ENCODE measurements at places on chromosomes 2 and 18.

DNA sequence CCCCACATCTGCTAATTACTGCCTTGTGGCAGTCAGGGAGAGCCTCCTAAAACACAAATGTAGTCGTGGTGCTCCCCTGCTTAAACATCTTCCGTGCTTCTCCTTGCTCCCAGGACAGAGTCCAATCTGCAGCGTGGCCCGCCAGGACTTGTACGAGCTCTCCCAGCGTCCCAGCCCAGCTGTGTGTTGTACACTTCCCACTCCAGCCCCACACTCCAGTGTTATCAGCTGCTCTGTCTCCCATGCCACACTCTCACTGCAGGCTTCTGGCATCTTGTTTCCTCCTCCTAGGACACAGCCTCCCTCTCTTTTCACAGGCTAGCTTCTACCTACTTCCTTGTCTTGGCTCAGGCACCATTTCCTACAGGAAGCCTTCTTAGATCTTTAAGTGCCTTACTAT is 199.4 kb downstream of the ALPK2 start:
- no peak for DNase-seq

GRCh38 chr18:12393998-12394397 is 13.7 kb upstream of the PRELID3A start:
- no peak for DNase-seq

GRCh38 chr2:165192729-165193128 is 11.1 kb downstream of the SCN3A start:
- DNase-seq, result no peak

GRCh38 chr2:25324905-25325592 is 16.7 kb downstream of the DNMT3A start:
- DNase-seq, result peak; percentile 73

GRCh38 chr2:234708091-234708683 is 211.3 kb upstream of the ARL4C start:
- no peak for DNase-seq

GRCh38 chr18:10284540-10285282 is 169.7 kb upstream of the APCDD1 start:
- no peak for DNase-seq

DNA sequence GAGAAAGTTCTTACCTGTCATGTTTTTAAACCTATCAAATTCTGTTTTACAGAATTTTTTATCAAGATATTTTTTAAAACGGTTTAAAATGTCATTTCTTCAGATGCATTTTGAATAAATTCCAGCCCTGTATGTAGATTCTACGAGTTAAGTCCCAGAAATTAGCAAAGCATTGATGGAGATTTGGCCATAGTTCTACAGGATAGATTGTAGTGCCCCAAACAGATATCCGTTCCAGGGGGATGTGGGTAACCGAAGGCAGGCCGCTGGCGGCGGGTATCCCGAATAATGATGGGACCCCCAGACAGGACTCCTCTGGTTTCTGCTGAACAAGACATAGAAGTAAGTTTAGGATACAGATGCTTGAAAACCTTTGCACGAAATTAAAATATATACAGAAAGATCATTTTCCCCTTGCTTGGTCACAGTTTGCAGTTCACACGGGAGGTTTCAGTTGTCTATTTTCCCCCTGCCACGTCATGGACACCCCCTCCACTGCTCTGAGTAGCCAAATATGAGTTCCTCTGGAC is 755 bp downstream of the NOL4 start:
- no peak for DNase-seq

DNA sequence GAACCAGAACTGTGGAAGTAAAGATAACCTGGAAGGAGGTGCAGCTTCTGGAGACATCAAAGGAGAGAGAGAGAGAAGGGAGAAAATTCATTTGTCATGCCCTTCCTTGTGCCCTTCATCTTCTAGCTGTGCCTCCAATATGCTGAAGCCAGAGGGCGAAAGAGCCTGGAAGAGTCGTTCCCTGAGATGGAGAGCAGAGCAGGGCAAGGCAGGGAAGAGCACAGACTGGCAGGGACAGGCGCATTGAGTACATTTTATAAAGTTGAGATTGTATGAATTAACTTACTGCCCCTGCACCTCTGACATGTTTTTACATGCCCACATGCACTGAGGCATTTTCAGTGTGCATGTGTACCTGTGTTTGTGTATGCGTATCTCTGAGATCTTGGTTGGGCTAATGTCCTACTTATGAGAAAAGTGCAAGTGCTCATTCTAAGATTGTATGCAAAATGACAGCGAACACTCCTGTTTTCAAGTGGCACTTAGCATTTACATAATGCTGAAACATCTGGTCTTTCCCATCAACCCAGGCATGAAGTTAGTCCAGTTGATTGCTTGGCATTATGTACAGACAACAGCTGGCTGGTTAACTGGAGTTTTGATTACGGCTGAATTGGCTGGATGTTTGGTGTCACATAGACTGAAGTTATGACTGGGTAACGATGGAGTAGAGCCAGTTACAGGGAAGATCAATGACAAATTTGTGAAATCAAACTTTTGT is 23.7 kb upstream of the MMADHC start:
- DNase-seq, result no peak

DNA sequence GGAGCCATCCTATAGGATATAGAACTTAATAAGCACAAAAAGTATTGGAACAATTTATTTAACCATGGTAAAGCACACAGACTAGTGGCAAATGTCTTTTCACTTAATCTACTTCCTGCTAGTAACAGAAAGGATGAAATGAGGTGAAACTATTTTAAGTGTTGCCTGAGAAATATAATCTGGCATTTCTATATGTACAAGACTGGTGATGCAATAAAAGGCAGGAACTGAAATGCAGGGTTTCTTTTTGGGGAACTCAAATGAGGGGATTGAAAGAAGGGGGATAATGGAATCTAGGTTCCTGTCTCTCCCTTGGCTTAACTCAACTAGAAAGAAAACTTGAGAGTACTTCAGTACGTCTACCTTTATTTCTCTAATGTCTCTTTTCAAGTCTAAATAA is 122.3 kb downstream of the MEMO1 start:
- no peak for DNase-seq

GRCh38 chr2:182866461-182867406 is at the start of gene FRZB:
TSS of gene FRZB (minus strand) at chr2:182866637. CDS start at chr2:182866552, 85 bp downstream.
- peak; percentile 87 for DNase-seq

DNA sequence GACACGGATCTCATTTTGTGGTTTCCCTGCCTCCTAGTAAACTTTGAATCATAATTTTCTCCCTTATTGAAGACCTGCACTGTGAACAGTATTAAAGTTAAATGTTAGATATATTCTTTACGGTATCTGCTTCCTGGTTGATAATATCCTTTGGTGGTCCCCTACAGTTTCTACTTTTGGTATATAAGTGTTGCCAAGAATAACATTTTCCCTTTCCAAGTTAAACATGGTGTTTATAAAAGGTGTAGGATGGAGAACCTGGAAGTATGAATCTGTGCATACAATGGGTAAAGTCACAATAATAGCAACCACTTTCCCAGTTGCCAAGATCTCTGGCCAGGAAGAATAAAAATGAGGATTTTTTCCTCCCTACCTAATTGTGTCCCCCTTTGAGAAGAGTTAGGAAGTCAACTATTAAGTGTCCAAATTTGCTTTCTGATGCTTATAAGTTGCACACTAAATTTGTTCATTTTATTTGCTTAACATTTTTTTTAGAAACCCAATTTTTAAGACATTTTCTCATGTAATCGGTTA is 201.0 kb upstream of the STK17B start:
- no peak for DNase-seq

DNA sequence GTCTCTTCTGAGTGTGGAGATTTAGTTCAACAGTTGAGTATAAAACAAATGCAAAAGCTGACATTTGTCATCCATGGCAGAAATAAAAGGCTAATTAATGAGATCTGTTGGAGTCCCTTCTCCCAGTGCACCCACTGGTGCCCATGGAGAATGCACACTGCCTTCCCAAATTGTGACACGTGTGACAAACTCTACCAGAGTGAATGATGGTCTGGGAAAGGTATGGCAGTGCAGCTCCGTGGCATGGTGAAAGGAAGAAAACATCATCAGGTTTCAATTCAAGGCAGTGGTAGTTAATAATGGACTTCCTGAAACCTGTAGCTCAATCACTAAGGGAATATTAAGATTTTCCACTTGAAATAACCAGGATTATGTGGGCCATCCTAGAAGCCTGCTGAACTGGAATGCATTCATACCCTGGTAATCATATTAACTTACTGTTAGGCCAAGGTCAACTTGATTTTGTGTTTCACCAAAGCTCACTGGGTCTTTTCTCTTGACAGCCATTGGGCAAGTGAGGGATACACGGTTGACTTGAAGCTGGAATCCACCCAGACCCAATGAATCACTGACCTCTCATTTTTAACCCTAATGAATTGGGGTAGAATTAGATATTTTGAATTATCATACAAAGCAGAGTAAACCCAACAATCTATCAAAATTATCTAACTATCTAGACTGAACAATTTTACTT is 167.6 kb downstream of the AFF3 start:
- no peak for DNase-seq

- peak; percentile 47 for DNase-seq
These were observed 276.9 kb upstream of the CHAC2 start for GRCh38 chr2:53490659-53491058.

DNA sequence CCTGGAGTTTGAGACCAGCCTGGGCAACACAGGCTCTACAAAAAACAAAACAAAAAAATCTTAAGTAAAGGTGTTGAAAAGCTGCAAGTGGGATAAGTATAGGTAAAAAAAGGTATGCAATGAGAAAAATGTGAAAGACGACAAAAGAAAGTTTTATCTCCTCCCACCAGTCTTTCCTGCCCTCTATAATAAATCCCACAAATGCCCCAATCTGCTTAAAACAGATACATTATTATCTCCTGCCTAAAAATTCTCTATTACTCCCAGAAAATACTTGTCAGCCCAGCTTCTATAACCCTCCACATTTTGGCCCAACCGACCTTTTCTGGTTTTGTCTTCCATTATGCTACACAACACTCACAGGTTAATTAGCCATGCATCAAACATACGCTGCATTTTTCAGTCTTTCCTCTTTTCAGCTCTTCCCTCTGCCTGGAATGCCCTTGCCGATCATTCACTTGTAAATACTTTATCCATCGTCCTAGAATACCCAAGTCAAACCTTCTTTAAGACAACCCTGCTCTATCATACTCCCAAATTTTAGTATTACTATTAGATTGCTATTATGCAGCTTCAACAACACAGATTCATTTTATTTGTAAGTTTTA is 10.8 kb downstream of the ASXL2 start:
- DNase-seq, result no peak

GRCh38 chr2:42960842-42961180 is 168.4 kb upstream of the HAAO start:
- DNase-seq, result peak; percentile 64

- no peak for DNase-seq
These were observed 102.1 kb downstream of the ATAD2B start for GRCh38 chr2:23824777-23825212.

DNA sequence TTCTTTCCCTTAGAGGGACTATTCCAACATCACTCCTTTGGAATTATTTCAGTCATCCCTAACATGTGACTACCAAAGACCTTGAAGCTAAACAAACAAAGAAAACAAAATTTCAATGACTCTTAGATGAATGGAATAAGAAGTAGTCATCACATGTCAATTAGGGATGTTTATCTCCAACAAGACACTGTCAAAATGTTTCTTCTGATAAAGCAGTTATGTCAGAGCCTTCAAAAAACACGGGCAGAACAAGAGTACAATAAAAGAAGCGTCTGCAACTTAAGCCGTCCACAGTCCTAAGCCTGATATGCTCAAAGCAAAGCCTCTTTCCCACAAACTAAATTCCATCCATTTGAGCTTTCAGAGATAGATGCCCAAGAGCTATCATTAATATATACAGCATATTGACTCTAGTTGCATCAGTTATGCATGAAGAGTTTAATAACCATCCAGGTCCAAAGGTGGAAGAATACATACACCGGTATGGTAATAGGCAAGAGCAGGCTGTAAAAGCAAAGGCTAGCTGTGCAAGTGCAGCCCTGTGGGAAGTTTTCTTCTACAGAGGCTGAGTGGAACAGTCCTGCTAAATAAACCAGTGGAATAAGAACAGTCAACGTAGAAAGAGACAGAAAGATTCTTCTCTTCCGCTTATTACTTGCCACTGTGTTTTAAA is 98.1 kb downstream of the ICA1L start:
- DNase-seq, result no peak

- DNase-seq, result no peak
These were observed 75.9 kb downstream of the PTGR3 start for GRCh38 chr18:75132931-75133525.

GRCh38 chr18:44156126-44156525 is 524.6 kb upstream of the SETBP1 start:
- no peak for DNase-seq

GRCh38 chr2:154161286-154161685 is 289.6 kb downstream of the GALNT13 start:
- no peak for DNase-seq

DNA sequence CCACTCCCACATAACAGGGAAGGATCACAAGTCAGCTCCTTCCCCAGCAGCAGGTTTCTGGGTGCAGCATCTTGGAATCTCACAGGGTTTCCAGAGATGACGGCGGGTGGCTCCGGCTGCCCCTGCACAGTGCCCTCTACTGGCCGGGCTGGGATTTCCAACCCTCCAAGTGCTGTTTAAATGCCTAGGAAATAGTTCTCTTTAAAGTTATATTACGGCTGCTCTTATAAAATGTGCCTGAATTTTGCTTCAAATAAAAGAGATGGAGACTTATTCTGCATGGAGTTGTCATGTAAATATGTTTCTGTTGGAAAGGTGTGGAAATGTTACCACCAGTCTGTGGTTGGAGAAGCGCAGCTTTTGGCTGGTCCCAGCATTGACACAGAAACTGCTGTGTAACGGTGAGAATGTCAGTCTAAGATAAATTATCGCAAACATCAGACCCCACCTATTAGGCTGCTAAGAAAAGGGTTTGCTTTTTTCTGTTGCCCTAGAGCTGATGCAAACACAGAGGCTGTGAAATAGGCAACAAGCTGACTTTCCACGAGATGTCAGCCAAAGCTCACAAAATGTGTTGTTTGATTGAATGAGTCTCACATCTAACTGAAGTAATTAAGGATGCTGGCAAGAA is 3.3 kb upstream of the HJURP start:
- DNase-seq, result no peak

DNA sequence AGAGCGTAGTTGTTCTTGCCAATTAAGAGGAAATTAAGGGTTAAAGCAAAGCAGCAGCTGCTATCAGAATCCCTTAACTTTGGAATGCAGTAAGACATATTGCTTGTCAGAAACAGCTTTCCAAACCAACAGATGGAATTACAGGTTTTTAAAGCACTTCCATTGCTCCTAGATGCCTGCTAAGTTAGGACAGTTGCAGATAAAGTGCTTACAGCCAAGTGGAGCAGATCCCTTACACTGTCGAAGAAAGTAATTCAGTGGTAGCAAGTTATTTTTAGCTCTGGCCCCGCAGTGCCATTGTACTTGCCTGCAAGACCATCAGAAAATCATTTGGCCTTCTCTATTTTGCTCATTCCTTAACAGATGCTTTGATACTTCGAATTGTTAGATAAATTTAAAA is 5.4 kb downstream of the PDK1 start:
- no peak for DNase-seq

- no peak for DNase-seq
These were observed 136.8 kb downstream of the ASB1 start for GRCh38 chr2:238563551-238563950.

- no peak for DNase-seq
These were observed 3.8 kb downstream of the KCNJ13 start for GRCh38 chr2:232772531-232772930.

GRCh38 chr2:28381225-28382180 is 11.2 kb upstream of the FOSL2 start:
- DNase-seq, result no peak

- no peak for DNase-seq
These were observed 35.0 kb downstream of the CERS6 start for GRCh38 chr2:168490946-168491605.
